ENCODE measurements at places on chromosomes 16 and 17.

- H3K4me1 ChIP-seq = no peaks in the 10 kb centered on the region
- no peak for DNase-seq
- peaks cover 3% of the 10 kb centered on the region for H3K27me3 ChIP-seq
- H3K4me3 ChIP-seq = no peak overlapping the region
These were observed 44.0 kb upstream of the CBX4 start for GRCh38 chr17:79883202-79883601.

DNA sequence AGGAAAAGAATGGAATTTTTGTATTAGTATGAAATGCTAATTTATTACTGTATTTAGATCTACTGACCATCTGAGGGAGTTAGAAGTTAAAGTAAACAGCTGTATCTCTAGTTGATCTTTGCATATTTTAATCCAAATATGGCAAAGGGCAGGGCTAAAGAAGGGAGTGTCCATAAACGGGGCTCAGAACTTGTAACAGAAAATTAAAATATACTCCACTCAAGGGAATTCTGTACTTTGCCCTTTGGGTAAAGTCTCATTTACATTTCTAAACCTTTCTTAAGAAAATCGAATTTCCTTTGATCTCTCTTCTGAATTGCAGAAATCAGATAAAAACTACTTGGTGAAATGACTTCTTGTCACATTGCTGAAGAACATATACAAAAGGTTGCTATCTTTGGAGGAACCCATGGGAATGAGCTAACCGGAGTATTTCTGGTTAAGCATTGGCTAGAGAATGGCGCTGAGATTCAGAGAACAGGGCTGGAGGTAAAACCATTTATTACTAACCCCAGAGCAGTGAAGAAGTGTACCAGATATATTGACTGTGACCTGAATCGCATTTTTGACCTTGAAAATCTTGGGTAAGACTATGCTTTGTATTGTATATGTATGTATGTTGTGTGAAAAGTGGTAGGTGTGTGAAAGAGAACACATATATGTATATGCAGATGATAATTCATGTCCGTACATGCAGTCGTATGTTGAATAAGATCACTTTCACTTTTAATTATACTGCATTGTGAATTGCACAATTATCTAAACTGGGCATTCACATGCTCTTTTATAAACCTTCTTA lies at the start of gene ASPA:
ASPA (plus strand) TSS at position 186 of the 799 bp plus-strand sequence; CDS start at position 349, 163 bp downstream.
- DNase-seq = no peak
- H3K27ac ChIP-seq = no peak within 1 kb of the TSS
- H3K27me3 ChIP-seq = no peaks in the 10 kb centered on the region
- H3K4me1 ChIP-seq = no peaks in the 10 kb centered on the region

DNA sequence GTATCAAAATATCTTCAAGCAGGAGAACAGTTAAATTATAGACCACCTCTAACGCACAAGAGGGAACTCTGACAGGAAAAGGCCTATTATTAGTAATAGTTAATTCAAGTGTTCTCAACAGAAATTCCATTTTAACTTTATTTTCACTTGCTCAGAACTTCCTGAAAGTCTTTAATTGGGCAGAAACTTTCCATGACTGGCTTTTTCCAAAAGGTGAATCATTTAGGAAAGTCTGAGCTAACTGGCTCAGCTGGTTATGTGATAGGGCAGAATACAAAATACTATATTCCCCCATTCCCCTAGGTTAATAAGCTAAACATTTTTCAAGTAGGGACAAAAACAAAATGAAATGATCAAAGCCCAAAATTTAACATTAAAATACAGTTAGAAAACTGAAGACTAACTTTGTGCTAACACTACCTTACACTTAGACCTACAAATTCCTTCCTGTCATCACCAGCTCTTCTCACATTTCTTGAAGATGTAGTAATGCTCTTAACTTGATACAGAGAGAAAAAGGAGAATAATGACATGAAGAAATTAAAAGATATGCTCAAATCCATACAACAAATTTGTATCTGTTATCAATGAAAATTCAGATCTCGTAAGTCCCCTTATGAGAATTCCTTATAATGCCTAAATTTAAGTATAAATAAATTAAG lies 31.0 kb downstream of the CFDP1 start:
- no peak overlapping the region for H3K27ac ChIP-seq
- H3K27me3 ChIP-seq = no peaks in the 10 kb centered on the region
- H3K4me3 ChIP-seq = no peak overlapping the region

DNA sequence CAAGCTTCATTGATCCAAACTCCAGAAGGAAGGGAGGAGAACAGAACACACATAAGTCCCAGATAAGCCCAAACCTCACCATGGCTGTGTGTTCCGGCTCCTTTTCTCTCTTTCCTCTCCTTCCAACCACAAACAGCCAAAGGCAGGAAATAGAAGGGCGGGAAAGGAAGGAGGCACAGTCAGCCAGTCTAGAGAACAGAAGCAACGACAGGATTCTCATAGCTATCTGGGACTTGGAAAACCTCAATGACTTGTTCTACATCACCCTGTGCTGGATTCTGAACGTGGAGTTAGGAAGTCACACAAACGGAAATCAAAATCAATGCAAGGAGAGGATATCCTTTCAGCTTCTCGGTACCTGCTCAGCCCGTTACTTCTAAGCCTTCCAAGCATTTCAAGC lies 9.0 kb downstream of the CRK start:
- no peaks in the 10 kb centered on the region for H3K36me3 ChIP-seq
- no peak for DNase-seq
- H3K4me3 ChIP-seq = no peak overlapping the region
- no peaks in the 10 kb centered on the region for H3K27me3 ChIP-seq
- H3K4me1 ChIP-seq = peaks cover 5% of the 10 kb centered on the region

DNA sequence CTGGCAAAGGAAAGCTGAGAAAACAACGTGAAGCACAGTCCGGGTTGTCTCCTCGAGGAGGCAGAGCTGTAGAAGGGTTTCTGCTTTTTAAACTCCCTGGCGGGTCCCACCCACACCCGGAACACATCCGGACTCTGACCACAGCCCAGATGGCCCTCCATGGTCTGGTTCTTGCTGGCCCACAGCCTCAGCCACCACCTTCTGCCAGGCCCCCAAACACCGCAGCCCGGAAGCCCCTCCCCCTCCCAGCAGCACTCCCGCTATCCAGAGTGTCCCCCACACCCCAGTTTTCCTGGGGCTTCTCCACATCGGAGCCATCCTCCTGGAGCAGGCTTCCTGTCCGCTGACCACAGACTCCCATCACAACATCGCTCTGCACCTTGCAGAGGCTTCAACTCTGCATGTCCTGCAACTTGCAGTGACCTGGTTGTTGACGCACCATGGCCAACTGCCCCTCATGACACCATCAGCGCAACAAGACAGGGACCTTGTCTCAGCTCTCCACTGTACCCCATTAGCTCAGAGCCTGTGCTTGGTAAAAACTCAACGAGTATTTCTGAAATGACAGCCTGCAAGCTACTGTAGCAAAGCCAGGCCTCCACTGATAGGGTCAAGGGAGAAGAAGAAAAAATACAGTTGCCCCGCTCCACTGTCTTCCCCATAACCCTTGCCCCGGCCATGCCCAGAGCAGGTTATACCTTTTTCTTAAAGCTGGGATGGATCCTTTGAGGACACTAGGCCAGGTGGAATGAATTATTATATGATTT lies 129.8 kb downstream of the C16orf78 start:
- no peaks in the 10 kb centered on the region for H3K27me3 ChIP-seq
- H3K4me1 ChIP-seq = no peaks in the 10 kb centered on the region
- H3K4me3 ChIP-seq = no peak overlapping the region

DNA sequence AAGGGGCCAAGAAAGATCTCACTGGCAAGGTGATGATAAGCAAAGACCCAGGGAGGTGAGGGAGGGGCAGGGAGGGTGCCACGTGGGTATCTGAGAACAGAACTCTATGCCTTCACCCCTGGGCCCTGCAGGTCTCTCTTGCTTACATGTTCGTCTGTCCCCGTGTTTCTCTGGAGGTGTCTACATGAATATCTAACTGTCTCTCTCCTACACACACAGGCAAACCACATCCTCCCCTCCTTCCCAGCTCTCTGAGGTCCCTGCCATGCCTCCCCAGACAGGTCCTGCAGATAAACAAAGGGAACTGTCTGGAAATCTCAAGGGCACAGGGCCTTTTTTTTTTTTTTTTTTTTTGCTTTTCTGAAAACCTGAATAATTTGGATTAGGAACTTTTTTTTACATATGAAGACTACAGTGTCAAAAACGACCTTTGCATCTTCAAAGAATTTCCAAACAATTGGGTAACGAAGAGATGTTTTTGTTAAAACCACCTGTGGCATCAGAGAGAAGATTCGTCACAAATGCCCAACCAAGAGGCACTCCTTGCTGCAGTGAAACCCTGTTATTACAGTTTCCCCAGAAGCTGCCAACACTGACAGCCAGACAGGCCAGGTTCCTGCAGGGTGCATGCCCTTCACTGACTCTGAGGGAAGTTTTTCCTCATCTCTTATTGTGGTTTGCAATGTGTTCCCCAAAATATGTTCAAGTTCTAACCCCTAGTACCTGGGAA lies 17.8 kb downstream of the PLLP start:
- H3K27me3 ChIP-seq = no peaks in the 10 kb centered on the region
- H3K4me3 ChIP-seq = no peak overlapping the region
- no peak for DNase-seq
- H3K4me1 ChIP-seq = peaks cover 20% of the 10 kb centered on the region
- H3K36me3 ChIP-seq = no peaks in the 10 kb centered on the region

DNA sequence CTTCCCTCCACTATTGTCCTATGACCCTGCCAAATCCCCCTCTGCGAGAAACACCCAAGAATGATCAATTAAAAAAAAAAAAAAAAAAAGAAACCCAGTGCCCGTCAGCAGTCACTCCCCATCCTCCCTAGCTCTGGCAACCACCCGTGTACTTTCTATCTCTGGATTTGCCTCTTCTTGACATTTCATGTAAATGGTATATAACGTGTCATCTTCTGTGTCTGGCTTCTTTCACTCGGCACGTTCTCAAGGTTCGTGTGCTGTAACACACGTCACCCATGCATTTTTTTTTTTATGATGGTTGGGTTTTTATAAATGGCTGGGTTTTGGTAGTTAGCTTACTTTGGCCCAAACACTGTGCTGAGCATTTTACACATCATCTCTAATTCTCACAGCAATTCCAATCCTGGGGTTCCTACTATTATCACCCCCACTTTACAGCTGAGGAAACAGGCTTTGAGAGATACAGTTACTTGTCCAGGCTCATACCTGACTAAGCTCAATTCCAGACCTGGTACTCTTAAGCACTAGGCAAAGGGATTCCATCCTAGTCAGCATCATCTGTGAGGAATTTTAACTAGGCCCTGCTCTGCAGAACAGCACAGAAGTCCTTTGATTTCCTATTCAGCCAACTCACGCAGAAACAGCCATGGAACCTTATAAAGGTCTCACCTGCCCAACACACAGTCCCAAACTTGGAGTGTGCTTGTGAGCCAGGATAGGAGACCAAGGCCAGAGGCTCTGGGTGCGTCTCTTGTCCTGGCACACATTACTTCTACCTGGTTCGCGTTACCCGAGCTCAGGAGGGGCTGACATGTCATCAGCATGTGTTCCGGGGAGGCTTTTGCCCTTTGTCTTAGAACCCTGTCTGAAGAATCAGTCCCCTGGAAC lies 11.7 kb downstream of the NDUFAB1 start:
- H3K27ac ChIP-seq = no peak overlapping the region
- H3K36me3 ChIP-seq = peaks cover 61% of the 10 kb centered on the region
- H3K4me3 ChIP-seq = no peak overlapping the region
- no peak for DNase-seq

GRCh38 chr17:44848961-44849489 lies 1.3 kb downstream of the HIGD1B start:
- H3K4me3 ChIP-seq = no peak overlapping the region
- DNase-seq = no peak
- peaks cover 29% of the 10 kb centered on the region for H3K36me3 ChIP-seq
- H3K4me1 ChIP-seq = no peaks in the 10 kb centered on the region
- H3K27me3 ChIP-seq = no peaks in the 10 kb centered on the region
- no peak overlapping the region for H3K27ac ChIP-seq

DNA sequence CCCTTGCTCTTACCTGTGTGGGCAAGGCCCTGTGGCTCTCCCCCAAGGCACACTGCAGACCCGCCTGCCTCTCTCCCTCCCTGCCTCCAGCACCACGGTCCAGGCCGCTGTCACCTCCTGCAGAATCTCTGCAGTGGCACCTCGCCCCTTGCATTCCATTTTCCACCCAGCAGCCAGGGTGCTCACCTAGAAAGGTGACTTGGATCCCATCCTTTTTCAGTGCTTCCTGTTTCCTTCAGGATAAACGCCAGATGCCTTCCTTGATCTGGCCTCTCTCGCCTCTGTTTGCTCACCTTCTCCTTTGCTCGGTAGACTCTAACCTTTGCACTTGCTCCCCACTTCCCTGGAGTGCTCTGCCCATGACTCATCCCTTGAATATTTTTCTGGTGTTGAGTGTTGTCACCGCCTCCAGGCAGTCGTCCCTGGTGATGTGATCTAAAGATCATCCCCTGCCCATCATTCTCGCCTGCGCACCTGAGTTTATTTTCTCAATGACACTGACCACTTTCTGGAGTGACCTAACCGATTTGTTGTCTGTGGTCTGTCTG lies 79.2 kb upstream of the LGALS9 start:
- H3K27ac ChIP-seq = no peak overlapping the region
- H3K4me3 ChIP-seq = no peak overlapping the region
- DNase-seq = no peak
- no peaks in the 10 kb centered on the region for H3K27me3 ChIP-seq

- no peak overlapping the region for H3K27ac ChIP-seq
- peaks cover 33% of the 10 kb centered on the region for H3K4me1 ChIP-seq
- no peak overlapping the region for H3K4me3 ChIP-seq
- no peaks in the 10 kb centered on the region for H3K36me3 ChIP-seq
- H3K27me3 ChIP-seq = no peaks in the 10 kb centered on the region
These were observed 4.6 kb upstream of the GSE1 start for GRCh38 chr16:85608515-85608885.

DNA sequence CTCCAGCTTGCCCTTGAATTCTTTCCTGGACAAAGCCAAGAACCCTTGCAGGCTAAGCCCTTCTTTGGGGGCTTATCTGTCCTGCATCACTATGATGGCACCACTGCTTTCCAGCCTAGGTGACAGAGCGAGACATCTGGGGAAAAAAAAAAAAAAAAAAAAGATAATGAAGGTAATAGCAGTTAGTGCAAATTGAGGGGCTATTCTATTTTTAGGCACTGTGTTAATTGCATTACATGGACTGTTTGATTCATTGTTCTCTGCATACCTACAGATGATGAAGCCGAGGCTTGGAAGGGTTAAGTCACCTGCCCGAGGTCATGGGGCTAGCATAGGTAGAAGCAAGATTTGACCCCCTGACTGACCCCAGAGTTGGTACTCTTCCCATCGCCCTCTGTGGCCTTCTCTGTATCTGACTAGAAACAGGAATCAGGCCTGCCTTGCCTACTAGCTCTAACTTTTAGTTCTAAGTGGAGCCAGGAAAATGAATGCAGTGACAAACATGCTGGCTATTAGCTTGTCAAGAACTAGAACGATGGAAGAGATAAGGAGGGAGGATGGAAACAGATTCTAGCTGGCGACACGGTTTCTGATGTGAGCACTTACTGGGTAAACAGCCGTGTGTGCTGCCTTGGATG lies 312.1 kb downstream of the SNX29 start:
- no peak overlapping the region for H3K4me3 ChIP-seq
- no peak overlapping the region for H3K27ac ChIP-seq
- H3K36me3 ChIP-seq = no peaks in the 10 kb centered on the region

Measured in effector memory CD4-positive, alpha-beta T cell (primary cell).